Motor neuron (in vitro differentiated cells): ENCODE measurements at places on chromosomes 4 and X.

DNA sequence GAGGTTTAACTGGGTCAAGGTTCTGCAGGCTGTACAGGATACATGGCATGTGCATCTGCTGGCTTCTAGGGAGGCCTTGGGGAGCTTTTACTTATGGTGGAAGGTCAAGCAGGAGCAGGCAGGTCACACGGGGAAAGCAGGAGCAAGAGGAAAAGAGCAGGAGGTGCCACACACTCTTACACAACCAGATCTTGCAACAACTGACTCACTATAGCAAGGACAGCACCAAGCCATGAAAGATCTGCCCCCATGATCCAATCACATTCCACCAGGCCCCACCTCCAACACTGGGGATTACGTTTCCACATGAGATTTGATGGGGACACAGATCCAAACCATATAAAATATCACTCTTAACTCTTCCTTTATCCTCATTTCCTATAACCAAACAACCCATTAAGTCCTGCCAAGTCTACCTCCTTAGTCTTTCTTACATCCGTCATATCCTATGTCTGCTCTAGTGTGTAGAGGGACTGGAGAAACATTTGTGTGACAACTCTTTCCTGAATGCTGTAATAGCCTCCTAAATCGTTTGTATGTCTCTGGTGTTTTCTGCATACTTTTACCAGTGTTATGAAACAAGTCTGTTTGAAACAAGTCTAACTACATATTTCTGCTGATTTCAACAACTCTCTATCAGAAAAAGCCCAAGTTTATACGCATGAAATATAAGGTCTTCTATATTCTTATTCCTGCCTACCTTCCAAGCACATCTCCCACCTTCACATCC is 8.3 kb upstream of the RAP2C start:
- no peak for ATAC-seq

GRCh38 chr4:37001688-37002436 is 242.7 kb upstream of the NWD2 start:
- no peak for ATAC-seq

DNA sequence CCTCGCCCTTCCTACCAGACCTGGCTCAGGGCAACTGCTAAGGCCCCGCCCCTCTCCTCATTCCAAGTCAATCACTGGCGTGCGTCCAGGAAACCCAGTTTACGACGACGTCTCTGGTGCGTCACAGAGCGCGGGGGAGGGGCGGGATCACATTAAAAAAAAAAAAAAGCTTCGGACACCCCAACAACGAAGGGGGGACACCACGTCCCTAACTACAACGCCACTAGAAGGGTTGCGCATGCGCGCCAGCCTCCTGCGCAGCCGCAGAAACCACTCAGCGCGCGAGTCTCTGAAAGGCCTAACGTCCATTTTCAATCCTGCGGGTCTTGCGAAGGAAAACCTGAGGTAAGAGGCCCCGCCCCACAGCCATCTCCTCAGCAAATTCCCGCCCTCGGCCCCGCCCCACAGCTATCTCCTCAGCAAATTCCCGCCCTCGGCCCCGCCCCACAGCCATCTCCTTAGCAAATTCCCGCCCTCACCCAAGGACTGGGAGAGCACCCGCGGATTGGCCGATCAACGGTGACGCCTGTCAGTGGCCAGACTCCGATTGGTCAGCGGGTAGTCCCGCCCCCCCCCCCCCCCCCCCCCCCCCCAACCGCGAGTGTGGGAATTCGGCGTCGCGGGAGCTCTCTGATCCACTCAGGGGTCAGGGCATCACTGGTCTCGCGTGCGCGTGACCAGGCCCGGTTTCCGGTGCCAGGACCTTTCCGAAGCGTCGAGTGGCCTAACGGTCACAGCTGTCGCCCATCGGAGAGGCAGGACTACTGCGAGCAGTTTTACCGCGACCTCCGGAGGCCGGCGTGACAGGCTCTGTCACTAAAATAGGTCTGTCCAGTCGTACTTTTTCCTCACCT is at the start of gene SCML1:
Gene SCML1 (plus strand): TSS at position 638 of the 854 bp plus-strand sequence. CDS start 6,694 bp downstream, outside the sequence.
- peak; percentile 90 for ATAC-seq

GRCh38 chr4:165861363-165861762 is 11.7 kb upstream of the TLL1 start:
- ATAC-seq, result no peak

DNA sequence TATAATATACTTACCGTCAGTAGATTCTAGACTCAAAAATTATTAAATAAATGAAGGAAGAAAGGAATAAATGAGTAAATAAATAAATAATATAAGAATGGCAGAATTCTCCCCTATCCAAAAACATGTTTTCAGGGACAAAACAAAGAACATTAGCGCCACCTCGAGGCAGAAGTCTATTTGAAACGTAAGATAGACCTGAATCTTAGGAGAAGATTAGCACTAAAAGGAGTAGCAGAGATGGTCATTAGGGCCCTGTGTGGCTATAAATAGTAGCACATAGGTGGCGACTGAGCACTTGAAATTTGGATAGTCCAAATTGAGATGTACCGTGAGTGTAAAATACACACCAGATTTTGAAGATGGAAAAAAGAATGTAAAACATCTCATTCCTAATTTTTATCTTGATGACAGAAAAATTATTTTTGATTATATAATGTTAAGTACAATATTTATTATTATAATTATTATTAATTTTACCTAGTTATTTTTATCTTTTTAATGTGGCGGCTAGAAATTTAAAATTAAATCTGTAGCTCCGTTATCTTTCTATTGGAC is 24.3 kb upstream of the SRD5A3 start:
- ATAC-seq, result no peak

DNA sequence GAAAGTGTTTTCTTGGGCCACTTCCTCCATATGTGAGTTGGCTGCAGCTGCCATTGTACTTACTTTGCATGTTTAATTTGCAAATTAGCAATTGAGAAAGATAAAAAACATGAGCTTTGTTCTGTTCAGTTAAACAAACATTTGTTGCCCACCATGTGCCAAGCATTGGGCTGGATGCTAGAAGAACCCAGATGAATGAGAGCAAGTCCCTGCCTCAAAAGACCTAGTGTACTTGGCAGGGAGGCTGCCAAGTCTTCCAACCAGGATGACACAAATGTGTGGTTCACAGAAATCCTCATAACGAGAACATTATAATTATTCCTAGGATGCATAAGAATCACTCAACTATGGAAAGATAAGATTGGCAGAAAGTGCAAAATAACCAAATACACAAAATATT is 66.7 kb downstream of the GPM6A start:
- ATAC-seq, result no peak

GRCh38 chr4:182188622-182189021 is 54.6 kb upstream of the TENM3 start:
- no peak for ATAC-seq

GRCh38 chr4:76498550-76498949 is 63.5 kb downstream of the SHROOM3 start:
- ATAC-seq, result peak; percentile 63

- ATAC-seq, result no peak
Measured at GRCh38 chr4:1126506-1126905, 13.1 kb upstream of the RNF212 start.

DNA sequence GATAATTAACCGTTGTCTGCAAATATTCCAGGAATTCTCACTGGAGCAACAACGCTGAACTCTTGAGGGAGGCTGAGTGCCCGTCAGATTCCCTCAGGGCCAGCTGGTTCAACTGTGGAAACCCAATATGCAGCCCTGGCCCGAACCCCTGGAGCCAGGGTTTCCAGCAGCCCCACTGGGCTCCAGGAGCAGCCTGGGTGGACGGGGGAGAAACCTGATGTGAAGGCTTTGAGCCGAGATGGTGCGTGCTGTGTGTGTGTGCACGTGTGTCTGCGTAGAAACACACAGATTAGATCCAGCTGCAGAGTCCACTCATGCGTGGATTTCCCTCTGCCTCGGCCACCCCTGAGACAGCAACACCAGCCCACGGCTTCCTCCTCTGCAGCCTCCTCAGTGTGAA is 19.4 kb upstream of the SLC25A6 start:
- no peak for ATAC-seq
